ENCODE measurements at places on chromosomes 1 and 21.

DNA sequence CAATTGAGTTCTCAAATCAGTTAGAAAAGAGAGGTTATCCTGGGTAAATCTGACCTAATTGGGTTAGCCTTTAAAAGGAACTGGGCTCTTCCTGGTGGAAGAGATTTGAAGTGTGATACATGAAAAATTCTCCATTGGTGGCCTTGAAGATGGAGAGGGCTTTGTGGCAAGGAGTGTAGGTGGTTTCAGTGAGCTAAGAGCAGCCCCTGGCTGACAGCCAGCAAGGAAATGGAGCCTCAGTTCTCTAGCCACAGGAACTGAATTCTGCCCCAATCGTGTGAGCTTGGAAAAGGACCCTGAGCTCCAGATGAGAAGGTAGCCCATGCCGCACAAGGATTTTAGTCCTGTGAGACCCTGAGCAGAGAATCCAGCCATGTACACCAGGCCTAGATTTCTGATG, 12.7 kb upstream of the HYI start:
- DNase-seq, result no peak

- DNase-seq, result peak; percentile 43
Observed at GRCh38 chr1:93437976-93438605, 9.8 kb upstream of the FNBP1L start.

GRCh38 chr1:72281144-72281543, 1.2 kb downstream of the NEGR1 start:
- DNase-seq, result peak; percentile 78

GRCh38 chr21:16072737-16073136, 343.0 kb downstream of the USP25 start:
- no peak for DNase-seq

Measured in spinal cord (tissue), 10 donors.